ENCODE measurements at places on chromosomes 5 and 9.

GRCh38 chr9:73231203-73231602 is 79.5 kb downstream of the ANXA1 start:
- DNase-seq, result no peak

- DNase-seq, result no peak
These were observed 228.6 kb upstream of the ARRDC3 start for GRCh38 chr5:91611746-91612145.

- no peak for DNase-seq
These were observed 15.7 kb upstream of the CXCL14 start for GRCh38 chr5:135594416-135594960.

- no peak for DNase-seq
These were observed 32.3 kb upstream of the CSF1R start for GRCh38 chr5:150118561-150119229.

GRCh38 chr5:154797762-154798161 is 42.6 kb downstream of the LARP1 start:
- peak; percentile 17 for DNase-seq

GRCh38 chr9:135604437-135605237 is 34.7 kb downstream of the GLT6D1 start:
- DNase-seq, result no peak

DNA sequence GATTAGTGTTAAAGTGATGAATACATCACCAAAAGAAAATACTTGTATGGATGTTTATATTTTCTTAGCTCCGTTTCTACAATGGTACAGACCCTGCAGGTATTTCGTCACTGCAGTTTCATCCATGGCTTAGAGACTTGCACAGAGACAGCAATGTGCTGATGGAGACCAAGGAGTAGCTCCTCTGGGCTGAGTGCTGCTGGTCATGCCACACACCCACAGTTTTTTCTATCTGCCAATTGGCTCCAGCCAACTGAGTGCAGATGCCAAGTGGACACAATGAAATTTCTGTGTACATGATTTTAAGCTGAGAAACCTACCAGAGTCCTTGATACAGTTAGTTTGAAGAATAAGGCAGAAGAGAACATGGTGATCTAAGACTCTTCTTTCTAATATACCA is 145.9 kb upstream of the ADCY2 start:
- no peak for DNase-seq

- peak; percentile 38 for DNase-seq
These were observed 15.5 kb downstream of the AKNA start for GRCh38 chr9:114371973-114372917.

DNA sequence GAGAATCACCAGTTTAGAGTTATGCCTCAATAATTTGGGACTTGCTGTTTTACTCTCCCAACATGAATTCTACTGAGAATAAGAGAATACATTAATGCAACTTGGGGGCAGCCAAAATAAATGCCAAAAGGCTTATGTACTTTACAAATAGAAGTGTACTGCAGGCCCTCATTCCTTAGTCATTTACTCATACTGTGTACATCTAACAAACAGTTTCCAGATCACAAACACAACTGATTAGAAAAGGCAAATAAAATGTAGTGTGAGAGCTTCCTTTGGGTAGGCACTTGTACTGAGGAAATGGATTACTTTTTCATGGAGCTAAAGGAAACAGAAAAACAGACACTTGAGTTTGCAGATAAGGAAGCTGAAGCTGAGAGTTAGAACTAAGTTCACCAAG is 12.6 kb downstream of the ANKDD1B start:
- DNase-seq, result no peak

- DNase-seq, result peak; percentile 87
These were observed 76.3 kb downstream of the AOPEP start for GRCh38 chr9:94802793-94803192.

GRCh38 chr9:118473521-118473920 is 769.3 kb downstream of the TLR4 start:
- no peak for DNase-seq

GRCh38 chr9:84702471-84702870 is 32.9 kb downstream of the NTRK2 start:
- no peak for DNase-seq

DNA sequence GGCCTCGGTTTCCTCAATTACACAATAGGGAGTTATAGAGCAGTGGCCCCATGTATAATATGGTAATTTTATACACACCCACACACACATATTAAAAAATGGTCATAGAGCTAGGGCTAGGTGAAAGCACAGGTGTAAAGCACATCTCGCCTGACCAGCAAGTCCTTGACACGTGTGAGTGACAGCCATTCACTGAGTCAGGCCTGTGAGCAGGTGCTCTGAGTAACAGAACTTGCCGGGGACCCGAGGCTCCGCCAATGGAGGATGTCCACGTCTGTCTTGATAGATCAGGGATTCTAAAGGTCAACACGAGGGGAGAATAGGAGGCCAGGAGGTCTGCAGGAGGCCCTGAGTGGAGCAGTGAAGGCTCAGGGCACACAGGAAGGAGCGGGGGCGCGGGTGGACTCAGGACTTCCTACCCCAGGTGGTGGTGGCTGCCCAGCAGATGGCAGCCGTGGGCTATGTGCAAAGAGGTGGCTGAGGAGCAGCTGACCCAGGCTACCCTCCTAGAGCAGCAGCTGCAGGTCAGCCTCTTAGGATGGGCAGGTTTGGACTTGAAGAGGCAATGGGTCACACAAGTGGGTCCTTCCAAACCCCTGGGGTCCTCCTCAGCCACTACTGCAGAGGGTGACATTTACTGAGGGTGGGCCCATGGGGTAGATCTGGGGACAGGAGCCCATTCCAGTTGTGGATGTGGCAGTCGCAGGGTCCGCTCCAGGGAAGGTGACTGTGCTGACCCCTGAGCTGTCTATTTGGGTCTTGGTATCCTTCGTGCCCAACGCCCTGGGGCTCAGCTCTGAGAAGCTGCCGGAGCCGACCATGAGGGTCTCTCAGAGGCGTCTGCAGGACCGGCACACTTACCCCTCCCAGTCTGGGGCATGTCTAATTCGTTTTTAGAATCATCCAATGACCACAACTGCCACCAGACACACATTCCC is 45.9 kb downstream of the PRRT1B start:
- peak; percentile 71 for DNase-seq

GRCh38 chr9:100774962-100775361 is 197.1 kb downstream of the CAVIN4 start:
- no peak for DNase-seq

DNA sequence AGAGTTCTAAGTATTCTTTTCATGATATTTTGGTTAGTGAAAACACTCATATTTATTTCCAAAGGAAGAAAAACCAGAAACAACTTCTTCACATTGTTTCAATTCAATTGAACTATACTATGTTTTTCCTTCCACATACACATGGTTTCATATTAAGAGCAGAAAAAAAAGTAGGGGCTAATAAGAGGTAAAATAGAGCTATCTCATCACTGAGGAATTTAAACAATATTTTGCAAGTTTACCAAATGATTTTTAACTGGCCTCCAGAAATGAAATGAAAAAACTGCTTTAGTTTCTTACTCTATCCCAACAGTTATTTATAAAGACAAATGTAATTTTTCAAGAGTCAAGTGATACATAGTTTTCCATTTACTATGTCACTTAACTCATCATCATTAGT is 233.5 kb downstream of the RFX3 start:
- no peak for DNase-seq

DNA sequence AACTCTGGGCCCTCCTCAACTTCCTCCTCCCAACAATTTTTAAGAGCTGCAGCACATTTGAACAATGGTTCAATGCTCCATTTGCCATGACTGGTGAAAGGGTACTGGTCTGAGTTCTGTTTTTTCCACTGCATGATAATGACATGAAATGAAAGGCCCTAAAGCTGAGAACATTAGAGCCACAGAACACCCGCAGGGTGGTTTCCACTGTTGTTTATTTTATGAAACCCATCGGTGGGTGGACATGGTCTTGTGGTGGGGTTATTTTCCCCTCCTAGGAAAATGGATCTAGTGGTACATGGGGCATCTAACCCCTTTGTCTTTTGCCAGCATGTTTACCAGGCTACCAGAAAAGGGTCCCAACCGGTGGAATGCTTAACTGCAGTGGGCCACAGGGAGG is 71.8 kb downstream of the SMARCA2 start:
- DNase-seq, result no peak

DNA sequence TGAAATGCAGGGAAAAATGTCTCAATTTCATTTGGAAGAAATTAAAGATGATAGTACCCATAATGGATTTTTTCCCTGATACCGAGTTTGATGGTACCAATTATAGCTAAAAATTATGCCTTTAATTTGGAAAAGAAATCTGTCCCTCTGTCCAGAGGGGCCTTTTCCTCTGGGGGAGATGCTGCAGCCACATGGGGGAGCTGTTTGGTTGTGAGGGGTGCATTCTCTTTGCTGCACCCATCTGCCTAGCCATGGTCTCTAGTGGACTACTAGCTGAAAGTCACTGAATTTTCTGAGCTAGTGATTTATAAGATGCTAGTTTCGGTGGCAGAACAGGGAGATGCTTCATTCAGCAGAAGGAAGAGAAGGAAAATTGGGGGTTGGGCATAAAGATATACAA is 9.6 kb downstream of the SEC61B start:
- DNase-seq, result no peak

DNA sequence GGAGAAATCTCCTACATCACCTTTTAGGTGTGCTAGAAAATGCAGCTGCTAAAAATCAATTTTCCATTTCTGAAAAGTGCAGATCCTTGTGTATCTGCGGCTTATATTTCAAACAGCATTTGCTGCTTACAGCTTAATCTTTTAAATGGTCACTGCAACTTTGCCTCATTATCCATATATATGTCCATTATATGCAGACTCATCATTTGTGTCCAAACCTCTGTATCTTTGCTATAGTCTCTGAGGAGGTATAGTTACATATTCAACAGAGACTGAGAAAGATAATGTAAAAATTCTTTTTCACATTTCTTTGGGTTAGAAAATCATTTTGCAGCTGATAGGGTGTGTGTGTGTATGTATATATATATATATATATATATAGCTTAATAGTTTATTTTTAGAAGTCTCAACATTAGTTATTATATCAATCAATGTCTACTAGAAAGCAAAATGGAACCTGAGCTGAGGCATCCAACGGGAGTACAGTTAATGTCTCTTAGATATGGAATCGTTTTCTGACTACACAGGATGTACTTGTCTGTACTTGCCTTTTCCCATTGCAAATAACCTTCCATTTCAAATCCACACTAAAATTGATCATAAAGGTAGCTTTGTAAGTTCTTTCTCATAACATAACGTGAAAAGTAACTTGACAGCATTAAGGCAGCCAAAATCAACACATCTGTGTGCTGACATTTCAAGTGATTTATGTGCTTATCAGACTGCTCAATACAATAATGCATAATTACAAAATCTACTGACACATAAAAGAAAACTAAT is 267.0 kb upstream of the HAPLN1 start:
- DNase-seq, result no peak

GRCh38 chr9:125428902-125429467 is 167.4 kb downstream of the GAPVD1 start:
- DNase-seq, result no peak

DNA sequence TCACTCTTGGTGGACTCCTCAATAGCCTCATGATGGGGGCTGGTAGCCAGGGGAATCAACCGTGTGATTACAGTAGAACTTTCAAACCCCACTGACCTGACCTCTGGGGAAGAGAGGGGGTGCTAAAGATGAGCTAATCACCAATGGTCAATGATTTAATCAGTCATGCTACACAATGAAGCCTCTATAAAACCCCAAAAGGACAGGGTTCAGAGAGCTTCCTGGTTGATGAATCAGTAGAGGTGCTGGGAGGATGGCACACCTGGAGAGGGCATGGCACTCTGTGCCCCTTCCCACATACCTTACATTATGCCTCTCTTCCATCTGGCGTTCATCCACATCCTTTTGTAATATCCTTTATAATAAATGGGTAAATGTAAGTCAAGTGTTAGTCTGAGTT is 8.9 kb upstream of the SH3TC2 start:
- no peak for DNase-seq

DNA sequence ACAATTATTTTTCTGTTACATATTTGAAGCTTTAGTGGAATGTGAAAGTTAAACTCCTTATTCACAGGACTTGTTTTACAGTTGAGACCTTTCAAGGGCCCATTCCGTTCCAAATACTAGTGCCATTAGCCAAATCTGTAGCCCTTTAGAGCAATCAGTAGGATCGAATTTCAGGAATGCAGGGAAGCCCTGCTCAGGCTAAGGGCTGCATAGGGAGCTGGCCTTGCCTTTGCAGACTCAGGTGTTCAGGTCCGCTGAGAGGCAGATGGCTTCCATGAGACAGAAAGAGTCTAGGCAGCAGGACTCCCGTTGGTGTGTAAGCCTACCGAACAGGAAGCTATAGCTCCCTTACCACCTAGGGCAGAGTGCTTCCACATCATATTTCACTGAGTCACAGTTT is 150.1 kb upstream of the SLC27A6 start:
- no peak for DNase-seq

DNA sequence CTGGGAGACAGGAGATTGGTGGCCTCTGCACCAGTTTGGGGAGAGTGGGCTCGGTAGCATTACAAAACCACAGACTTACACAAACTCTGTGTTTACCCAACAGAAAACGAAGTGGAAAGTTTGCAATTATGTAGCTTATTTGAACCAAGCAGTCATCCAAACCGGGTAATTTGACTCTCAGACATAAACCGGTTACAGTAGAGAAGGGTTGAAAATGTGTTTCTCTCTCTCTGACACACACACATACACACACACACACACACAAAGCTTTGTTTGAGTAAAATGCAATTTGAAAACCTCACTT is 97.1 kb upstream of the ZNF608 start:
- no peak for DNase-seq

DNA sequence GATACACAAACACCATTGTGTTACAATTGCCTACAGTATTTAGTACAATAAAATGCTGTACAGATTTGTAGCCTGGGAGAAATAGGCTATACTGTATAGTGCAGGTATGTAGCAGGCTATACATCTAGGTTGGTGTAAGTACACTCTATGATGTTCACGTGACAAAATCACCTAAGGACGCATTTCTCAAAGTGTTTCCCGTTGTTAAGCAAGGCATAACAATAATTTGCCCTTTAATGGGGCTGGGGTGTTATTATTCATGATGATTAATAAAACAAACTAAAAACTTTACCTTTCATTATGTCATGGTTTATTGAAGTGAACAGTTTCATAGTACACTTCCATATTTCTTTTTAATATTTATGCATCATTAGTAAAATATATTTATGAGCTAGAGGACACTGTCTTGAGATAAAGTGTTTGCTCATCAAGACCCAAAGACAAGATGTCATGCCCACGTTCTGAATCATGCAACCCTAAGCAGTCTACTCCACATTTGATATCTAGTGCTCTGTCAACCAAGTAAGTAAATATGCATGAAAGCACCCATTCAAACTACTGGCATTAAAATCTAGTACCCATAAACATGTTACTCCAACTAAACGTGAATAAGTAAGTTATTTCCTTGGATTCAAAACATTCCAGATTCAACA is 220.5 kb downstream of the NR2F1-AS1 start:
- no peak for DNase-seq

- DNase-seq, result no peak
These were observed 298.6 kb upstream of the MEF2C start for GRCh38 chr5:89181546-89181945.

- peak; percentile 24 for DNase-seq
These were observed 4.3 kb upstream of the HAPLN1 start for GRCh38 chr5:83724935-83725334.

GRCh38 chr9:100473276-100474081 is 530 bp downstream of the TMEFF1 start:
- peak; percentile 36 for DNase-seq

Data from fibroblast of skin of abdomen (primary cell).